ENCODE measurements at places on chromosomes 11 and 22. TPM values are rescaled to one million over a fixed set of nuclear protein-coding genes. Genes with fewer than 3 reads are reported as not detected.
A peak's percentile ranks its signal among the peaks of the same experiment; 100 is the strongest.

Gene IGLL1
- not detected for total RNA-seq

Gene MN1
- total RNA-seq = 17.7 TPM

Gene CFAP300
- 7.1 TPM for total RNA-seq

Gene LRRN4CL
- 4.3 TPM for total RNA-seq

Gene BLID
- total RNA-seq = 0.75 TPM

Gene USH1C
- total RNA-seq = 176 TPM

Gene NELL1
- 0.29 TPM for total RNA-seq

Gene MPPED1
- total RNA-seq = not detected

GRCh38 chr11:119863851-119864601 lies 135.0 kb upstream of the NECTIN1 start:
- no peak for DNase-seq

DNA sequence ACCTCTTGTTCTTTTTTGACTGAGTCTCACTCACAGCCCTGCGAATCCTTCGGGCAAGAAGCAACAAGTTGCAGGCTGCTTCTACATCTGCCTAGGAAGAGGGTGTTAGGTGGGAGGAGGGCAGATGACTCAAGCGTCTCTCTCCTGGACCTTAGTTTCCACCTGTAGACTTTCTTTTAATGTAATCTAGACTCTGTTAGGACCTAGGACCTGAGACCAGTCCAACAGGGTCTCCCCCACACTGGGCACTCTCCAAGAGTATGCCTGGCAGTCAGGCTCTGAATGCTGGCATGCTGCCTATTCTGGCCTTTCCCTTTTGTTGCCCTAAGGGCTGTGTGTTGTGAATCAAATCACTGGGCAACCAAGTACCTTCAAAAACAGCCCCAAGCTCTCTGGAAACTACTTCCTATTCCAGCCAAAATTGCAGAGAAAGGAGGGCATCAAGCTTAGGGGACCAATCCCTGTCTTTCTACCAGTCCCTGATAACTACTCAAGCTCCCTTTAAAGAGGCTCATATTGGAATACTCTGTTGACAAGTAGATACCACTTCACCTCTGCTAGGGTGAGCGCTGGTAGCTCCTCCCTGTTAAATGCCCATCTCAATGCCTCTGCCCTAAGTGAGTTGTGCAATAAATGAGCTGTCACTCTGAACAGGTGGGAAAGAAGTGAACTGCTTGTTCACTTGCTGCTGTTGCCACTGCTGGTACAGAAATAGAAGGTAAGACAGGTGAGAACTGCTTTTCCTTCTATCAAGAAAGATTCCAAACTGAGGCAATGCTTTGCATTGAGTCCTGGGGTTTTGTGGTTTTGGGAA lies at the start of gene BBOX1:
Gene BBOX1, plus strand, starts transcription at position 514 of the 814 bp plus-strand sequence. CDS start 14,616 bp downstream, outside the sequence.
- no peak for DNase-seq

DNA sequence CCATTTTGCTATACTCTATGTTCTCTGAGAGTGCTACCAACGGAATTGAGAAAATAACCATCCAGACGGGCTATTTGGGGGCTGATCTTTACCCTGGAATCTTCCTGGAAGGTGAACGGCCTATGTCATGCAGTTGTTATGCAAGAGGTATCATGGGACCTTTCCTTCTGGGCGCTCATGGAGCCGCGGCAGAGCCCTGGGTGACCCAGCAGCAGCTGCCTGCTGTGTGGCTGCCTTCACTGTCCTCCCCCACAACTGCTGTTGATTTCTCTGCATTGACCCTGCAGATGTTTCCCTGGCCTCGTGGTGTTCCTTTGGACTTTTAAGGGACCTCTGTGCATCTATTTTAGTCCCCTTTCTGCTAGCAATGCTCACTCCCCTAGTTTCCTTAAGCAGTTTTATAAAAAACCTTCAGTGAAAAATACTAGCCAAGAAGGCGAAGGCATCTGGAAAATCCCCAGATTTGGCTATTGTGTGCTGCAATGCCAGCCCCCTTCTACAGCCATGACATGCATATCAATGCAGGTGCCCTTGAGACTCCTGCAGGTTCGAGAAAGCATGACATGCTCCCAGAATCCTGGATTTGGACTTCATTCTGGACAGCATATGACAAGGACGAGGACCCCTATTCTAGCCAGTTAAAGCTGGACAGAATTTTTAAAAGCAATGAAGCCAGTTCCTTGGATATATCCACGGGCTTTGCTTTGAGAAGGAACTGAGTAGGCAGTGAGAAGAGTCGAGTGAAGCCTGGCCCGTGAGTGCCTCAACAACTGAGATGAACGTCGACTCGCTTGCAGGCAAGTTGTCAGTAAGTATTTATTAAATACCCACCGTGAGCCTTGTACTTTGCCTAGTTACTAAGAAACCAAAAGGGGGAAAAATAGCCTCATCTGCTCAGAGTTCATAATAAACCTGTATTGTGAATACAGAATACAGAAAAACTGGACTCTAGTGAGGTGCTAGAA lies at the start of gene SLC25A18:
Gene SLC25A18, plus strand, starts transcription at position 593 of the 965 bp plus-strand sequence. CDS start 16,447 bp downstream, outside the sequence.
- peak; percentile 27 for DNase-seq

- DNase-seq = no peak
These were observed 38.8 kb downstream of the DKK3 start for GRCh38 chr11:11969380-11970215.

DNA sequence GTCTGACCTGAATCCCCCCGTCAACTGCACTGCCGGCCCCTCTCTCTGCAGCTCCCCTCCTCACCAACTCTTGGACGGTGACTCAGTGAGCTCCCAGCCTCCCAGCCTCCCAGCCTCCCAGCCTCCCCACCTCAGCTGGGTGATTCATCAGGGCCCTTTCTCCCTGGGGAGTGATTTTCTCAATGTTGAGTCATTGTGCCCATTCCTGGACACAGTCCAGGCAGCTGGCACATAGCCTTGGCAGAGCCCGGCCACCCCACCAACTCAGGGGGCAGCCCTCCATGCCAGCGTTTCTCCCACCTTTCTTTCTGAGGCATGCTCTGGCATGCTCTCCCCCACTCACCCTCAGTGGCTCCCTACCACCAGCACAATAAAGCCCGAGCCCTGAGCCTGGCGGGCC lies 30.7 kb downstream of the PDE2A start:
- DNase-seq = no peak

GRCh38 chr22:50676661-50677492 lies 4.3 kb downstream of the SHANK3 start:
- DNase-seq = no peak

DNA sequence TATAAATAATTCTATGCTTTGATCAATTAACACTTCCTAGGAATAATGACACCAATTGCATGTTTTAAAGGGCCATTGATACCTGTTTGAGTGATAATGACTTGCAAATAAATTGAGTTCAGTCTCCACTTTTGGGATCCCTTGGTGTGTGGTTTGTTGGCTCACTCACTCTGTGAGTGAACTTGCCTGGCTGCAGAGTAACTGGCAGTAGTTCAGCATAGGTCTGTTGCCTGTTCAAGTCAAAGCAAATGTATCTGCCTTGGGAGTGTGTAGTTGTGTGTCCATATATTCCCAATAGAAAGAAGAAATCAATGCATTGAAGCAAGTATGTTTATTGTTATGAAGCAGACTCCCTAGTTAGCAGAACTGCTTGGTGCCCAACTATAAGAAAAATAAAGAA lies 49.3 kb downstream of the TRIM44 start:
- no peak for DNase-seq

GRCh38 chr11:118930094-118930712 lies 4.5 kb upstream of the BCL9L start:
- DNase-seq = peak; percentile 94

DNA sequence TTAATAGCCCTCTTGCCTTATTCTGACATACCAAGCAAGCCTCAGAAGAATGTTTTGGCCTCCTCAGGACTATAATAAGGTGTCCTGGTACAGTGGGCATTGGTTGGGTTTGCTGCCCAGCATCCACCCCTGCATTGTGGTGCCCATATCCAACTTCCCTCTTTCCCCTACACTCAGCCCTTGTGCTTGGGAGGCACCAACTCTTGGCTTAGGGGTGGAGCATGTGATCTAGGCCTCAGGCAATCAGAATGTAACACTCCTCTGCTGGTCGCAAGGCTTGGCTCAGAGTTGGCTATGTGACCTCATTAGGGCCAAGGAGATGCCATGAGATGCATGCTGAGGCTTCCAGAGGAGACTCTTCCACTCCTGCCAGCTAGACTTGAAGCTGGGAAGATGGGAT lies 123.0 kb downstream of the CSNK2A3 start:
- no peak for DNase-seq

- no peak for DNase-seq
These were observed 28.1 kb upstream of the MN1 start for GRCh38 chr22:27829620-27830019.

- DNase-seq = no peak
These were observed 9.6 kb downstream of the NAGA start for GRCh38 chr22:42061041-42061440.

DNA sequence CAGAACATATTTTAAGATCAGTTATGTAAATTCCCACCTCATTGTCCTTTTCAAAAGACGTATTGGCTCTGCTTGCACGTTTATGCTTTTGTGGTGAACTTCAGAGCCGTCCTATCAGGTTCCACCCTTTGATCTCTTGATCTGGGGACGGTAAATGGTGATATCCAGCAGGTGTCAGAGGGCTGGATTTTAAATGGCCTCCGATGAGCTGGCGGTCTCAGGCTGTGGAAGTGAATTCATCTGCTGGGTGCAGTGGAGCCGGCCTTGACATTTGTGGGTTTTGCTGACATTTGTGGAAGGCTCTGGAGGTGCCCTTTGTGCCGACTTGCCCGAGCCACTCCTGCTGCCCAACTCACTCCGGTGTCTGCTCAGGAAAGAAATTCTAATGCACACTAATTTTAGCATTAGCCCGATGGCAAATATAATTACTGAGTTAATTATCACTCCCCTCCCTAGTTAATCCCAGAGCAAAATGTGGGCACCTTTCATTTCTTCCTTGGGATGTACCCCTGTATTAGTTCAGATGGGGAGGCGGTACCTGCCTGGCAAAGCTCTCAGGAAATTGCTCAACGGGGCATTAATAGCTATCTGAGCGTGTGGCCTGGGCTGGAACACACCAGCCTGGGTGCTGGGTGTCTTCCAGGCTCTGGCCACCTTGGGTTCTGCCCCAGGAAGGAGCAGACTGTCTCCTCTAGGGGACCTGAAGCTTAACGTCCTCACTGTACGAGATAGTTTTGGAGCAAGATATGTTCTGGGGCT lies 9.1 kb downstream of the LRP5 start:
- DNase-seq = no peak

DNA sequence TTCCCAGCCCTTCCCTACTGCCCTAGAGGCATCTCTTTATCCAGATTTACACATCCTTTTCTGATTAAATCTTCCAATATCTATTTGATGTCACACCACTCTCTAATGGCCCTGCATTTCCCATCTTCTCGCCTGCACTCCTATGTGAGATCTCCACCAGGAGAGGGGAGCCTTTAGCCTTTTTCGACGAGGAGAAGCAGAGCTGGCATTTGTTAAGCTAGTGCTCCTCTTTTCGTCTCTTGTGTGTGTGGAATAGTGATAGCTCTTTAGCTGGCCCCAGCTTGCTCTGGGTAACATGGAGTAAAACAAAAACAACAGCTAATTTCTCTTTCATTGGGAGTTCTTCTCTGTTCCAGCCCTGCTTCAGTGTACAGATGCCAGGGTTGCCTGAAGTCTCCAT lies 536.5 kb downstream of the NTM start:
- no peak for DNase-seq

DNA sequence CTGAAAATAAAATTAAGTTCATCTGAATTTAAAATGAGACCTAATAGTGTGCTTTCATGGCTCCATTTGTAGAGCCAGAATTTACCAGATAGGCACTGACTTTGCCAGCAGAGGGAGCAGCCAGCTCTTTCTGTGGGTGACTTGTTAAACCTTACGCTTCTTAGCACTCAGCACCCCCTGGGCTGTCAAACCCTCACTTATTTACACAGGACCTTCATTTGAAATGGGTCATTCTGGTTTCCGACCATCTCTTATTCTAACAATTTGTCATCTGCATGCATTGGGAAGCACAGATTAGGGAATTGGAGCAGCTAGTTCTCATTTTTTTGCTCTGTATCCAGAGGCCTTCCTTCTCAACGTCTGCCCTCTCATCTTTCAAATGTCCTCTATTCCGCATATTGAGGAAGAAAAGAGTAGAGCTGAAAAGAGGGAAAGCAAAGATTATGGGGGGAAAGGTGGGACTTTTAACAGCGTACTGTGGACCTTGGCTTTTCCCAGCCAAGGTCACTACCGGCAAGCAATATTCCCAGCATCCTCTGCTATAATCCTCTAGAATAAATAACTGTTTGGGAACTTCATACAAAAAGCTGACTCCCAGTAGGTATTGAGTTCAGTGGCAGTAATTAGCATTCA lies 3.1 kb downstream of the ASRGL1 start:
- DNase-seq = peak; percentile 68

DNA sequence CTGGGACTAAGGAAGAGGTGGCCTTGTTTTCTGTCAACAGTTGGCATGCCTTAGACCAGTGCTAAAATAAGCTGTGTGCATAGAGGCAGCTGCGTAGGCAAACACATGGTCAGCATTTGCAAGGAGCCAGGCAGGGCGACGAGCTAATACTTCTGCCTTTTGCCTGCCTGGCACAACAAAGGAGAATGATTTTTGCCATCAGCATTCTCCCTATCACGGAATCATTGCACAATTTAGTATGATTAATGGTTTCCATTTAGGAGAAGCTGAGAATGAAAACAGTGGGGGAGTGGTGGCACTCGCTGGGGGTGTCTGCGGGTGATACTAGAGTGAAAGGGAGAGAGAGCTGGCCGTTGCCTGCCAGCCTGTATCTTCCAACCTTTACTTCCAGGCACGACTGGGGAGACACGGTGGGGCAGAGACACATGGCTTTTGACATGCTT lies 336.0 kb downstream of the CADM1 start:
- DNase-seq = no peak

DNA sequence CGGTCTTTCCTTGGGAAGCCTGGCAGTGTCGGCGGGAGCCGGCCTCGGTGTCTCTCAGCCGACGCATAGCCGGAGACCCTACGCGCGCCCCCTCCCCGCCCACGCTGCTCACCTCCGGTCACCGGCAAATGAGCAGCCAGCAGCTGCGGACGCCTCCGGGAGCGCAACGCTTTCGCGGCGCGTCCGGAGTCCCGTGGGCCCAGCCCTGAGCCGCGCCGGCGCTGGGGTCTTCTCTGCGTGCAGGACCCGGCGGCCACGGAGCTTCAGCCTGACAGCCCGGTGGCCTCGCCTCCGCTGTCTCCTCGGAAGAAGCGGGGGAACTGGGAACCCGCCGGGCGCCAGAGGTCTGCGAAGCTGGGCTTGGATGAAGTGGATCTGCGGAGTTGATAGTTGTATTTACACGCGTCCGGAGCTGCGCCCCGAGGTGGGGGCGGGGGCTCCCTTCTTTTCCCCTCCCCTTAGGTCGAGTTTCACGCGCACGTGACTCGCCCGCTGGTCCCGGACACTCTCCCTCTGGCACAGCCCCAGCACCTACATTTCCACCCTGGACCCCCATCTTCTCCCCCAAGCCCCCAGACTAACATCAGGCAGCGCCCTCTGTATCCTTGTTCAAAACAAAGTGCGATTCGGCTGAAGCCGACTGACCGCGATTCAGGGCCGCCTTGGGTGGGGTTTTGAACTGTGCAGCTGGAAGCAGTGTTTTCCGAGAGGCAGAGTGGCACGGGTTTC lies at the start of gene SLC43A1:
Gene SLC43A1, minus strand, starts transcription at position 371 of the 729 bp plus-strand sequence. CDS start 1,591 bp downstream, outside the sequence.
- DNase-seq = peak; percentile 57

GRCh38 chr11:75565221-75565814 lies 3.3 kb downstream of the SERPINH1 start:
- peak; percentile 76 for DNase-seq

Measured in mucosa of gallbladder (tissue), 1 donor.